ENCODE measurements at places on chromosomes 1 and 21.

DNA sequence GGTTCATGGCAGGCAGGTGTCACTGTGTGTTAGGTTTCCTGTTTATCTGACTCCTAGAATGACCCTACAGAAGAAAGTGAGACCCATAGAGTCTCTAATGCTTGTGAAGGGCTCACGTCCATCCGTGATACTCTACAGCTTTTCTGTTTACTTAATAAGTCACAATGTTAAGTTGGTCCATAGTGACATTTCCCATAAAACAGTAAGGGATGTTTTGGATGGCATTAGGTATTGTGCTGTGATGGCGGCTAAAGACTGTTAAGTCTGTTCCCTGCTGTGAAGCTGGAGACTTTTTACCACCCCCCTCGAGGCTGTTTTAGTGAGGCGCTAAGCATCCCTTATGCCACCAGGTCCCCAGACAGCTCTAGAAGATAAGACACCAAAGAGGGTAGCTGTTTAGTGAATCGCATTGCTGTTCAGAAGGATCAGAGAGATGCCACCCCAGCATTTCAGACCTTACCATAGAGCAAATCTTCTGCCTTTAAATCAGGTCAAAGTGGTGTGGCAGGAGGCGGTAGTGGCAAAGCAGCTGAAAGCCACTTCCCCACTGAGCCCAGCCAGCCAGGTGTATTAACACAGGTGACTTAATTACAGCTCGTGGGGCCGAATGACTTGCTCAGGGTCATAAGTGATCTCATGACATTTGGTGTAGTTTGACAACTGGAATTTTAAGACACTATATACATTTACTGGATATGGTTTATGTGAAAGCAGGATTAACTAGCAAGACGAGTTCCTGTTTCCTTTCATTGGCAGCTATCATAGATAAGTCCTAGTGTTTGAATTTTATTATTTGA lies 25.0 kb downstream of the SLC37A1 start:
- DNase-seq, result no peak

DNA sequence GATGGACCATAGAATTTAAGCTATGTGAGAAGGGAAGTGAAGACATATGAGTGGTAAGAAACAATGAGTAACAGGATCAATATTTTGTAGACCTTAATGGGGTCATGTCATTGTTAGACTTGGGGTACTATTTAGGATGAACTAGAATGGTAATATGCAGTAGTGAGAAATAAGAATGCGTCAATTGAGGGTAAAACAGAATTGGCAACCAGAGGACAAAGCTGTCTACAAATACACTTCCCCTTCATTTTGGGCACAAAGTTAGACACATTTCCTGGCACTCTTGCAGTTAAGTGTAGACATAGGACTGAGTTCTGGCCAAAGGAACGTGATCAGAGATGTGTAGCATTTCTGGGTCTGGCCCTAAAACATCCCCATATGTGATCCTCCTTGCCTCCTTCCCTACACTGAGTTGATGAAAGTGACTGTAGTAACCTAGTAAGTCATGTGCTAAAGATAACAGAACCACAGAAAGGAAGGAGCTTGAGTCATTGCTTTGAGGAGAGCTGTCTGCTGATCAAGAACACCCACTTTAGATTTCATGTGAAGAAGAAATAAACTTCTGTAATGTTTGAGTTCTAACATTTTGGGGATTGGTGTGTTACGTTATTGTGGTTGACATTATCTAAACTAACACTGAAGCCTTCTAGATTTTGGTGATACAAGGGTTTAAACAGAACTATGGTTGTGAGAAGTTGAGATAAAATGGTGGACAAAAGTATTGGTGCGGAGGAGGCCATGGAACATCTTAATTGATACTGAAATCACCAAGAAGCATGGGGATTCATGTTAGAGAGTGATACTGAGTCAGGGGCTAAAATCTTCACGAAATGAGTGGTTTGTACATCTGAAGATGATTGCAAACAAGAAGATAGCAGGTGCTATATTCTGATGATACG lies 41.7 kb downstream of the CD55 start:
- DNase-seq, result peak; percentile 67

DNA sequence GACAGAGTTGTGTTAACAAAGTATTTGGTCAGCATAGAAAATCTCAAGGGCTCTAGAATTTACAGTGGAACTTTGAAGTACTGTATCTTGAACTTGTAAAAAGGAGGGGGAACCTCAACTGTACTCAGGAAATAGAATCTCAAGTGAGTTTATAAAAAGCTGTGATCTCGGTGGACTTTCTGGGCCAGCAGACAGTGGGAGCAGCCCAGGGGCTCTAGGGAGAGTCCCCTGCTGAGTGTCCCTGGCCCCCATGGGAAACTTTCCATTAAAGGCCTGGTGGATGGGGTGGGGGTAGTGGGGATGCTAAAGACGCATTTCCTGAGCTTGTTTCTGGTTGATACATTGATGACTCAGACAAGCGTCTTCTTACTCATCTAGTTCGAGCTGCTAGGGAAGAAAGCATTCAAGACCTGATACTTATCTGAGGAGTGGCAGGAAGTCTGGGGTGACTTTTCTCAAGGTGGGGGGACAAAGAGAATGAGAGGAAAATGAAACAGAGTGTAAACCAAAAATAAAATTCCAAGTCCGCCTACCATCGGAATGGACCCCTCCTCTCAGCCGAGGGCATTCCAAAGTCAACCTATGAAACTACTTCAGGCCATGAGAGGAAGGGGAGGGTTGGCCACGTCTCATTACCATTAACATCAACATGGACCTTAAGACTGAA lies 65.5 kb downstream of the NID1 start:
- DNase-seq, result peak; percentile 76

GRCh38 chr1:147673406-147673805 lies 3.1 kb upstream of the ACP6 start:
- DNase-seq, result no peak

DNA sequence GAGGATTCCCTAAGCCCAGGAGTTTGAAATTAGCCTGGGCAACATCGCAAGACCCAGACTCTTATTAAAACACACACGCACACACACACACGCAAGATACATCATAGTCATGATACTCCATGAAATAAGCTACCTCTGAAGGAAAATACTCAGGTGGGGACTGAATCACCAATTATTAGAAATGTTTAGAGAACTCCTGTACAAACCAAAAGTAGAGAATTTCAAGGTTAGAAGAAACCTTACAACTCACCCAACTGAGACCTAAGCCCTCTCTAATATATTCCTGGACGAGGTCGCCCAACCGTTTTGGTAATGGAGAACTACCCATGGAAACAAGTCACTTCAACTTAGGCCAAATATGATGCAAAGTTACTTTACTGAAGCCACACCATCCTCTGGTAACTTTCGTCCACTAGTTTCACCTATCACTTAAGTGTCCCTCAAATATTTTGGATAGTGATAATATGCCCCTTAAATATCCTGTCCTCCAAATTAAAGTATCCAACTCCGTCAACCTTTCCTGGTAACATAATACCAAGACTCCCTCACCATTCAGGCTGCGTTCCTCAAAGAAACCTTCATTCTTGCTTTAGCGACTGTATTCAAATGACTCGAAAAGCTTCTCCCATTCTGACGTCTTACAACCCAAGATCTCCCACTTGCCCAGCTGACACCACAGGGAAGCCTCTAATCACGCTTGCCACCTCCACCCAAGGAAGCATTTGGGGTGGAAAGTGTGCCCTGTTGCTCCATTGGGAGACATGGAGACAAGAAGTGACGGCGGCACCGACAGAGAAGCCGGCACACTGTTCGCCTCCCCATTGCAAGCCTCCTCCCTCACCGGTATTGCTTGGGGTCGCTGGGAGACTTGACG lies 856 bp downstream of the NRDC start:
- DNase-seq, result peak; percentile 57

DNA sequence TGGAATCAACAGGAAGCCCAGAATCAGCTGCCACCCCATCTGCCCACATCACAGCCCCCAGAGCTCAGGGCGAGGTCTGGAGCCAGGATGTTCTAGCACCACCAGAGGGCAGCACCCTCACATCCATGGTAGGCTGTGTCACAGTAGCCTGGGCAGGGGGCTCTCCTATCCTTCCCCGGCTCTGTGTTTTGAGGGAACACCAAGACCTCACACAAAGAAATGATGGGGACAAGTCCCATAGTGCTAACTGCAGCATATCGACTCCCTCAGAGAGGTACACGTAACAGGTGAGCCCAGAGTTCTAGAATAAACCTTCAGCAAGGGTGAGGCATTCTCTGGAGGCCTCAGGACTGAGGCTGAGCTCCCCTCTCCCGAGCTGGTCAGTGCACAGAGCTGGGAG lies 2.3 kb upstream of the KCNC4 start:
- DNase-seq, result peak; percentile 72

DNA sequence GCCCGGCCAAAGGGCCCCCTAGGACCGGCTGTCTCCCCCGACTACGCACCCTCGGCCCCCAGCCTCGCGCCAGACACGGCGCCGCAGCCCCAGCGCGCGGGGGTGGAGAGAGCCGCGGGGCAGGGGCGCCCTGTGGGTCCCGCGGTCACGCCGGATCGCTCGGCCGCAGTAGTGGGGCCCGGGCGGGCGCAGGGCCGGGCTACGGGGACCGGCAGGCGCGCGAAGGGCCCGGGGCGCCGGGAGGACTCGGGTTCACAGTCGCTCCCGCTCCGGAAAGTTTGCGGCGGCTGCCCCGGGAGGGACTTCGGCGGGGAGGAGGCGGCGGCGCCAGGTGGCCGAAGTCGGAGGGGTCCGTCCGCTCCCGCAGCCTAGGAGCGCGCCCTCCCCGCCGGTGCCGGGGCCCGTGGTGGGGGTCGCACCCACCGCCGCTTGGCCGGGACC lies 7.1 kb upstream of the ZNF669 start:
- DNase-seq, result peak; percentile 24

DNA sequence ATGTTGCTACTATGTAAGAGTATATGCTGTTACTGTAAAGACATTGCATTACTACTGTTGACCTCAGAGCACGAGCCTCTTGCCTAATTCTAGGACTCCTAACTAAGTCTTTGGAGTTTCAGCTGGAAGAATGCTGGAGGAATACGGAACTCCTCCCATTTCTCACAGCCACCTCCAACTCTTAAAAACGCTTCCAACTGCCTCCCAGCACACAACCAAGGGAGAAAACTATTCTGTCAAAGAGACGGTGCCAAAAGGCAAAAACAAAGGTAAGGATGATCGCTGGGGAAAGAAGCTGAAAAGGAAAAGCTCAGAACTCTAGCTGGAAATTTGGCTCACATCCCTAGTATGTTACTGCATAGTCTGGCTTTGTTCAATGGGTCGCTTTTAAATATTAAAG lies at the start of gene FMO2:
Gene FMO2 (plus strand): TSS at position 210 of the 400 bp plus-strand sequence. CDS start 414 bp downstream, outside the sequence.
- DNase-seq, result no peak

DNA sequence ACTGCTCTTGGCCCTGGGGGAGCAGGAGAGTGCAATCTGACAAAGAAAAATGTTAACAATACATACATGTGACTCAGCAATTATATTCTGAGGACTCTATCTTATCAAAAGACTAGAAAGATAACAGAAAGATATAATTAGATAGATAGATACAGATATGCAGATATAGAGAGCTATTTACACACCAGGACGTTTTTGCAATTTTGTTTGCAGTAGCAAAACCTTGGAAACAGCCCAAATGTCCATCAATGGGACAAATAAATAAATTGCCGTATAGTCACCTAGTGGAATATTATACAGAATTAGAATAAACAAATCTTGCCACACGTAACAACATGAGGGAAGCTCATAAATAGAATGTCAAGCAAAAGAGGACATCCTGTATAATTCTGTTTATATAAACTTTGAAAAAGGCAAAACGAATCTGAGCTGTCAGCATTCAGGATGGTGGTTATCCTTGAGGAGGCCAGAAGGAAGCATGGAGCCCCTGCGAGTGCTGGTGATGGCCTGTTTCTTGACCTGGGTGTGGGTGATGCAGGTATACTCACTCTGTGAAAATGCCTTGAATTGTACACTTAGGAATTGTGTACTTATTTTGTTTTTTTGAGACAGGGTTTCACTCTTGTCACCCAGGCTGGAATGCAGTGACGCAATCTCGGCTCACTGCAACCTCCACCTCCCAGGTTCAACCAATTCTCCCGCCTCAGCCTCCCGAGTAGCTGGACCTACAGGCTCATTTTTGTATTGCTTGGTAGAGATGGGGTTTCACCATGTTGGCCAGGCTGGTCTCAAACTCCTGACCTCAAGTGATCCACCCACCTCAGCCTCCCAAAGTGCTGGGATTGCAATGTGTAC lies 12.8 kb upstream of the TRIM63 start:
- no peak for DNase-seq

DNA sequence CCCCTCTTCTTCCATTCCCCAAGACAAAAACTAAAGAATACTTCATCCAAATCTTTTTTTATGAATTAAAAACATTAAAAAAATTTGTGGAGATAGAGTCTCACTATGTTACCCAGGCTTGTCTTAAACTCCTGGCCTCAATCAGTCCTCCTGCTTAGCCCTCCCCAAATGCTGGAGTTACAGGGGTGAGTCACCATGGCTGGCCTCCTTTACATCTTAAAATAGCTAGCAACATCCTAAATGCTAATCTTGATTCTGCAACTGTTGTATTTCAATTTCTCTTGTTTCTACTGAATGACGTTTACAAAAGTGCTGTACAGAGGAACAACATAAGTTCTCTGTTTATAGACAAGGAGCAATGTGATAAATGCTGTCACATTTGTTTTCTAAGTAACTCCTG lies 483.5 kb downstream of the ADGRL2 start:
- no peak for DNase-seq

- DNase-seq, result peak; percentile 45
These were observed 4.6 kb upstream of the CLCA2 start for GRCh38 chr1:86419277-86419903.

GRCh38 chr1:208799186-208799585 lies 555.0 kb upstream of the PLXNA2 start:
- no peak for DNase-seq

GRCh38 chr1:223755992-223756775 lies 43.8 kb downstream of the CAPN2 start:
- no peak for DNase-seq

DNA sequence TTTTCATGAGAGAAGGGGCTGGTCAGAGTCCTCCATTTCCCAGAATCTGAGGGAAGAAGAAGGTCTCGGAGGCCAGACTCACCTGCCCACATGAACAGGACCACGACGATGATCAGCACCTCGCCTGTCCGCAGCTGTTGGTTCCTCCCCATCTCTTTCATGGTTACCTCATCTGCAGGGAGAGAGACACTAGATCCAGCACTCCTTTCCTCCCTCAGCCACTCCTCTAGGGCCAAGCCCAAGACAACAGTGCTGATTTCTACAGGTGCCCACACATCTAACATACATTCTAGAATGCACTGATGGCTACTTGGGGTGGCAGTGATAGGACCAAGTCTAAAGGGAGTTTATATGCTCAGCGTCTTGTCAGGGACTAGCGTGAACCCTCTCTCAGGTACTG lies 3.0 kb downstream of the FNDC5 start:
- no peak for DNase-seq

DNA sequence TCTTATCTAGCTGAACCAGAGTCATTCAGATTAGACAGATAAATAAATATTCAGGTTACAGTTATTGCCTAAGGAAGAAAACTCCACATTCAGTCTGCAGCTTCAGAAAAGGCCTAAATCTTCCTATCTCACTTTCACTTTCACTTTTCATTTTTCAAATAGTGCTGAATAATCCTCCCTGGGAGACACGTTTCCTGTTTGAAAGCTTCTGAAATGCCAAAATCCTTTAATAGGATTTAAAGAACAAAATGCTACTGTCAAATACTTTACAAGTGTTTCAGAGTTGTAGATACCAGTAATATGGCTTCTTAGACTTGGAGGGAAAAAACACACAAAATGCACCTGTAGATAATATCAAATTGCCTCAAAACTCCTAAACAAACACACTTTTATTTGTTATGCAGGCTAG lies 3.9 kb downstream of the PSMB2 start:
- peak; percentile 82 for DNase-seq
